Activated T-helper 1 cell treated with anti-CD3 and anti-CD28 coated beads, Interleukin-12 subunit alpha, Interleukin-12 subunit beta, Interleukin-2, Interleukin-4 antibody, amounts not matched to agents 30 ng/mL and 10 ng/mL and 1 ng/mL, durations not matched to agents 14 hours and 24 hours and 36 hours (primary cell): ENCODE measurements at places on chromosomes 7 and 10.

DNA sequence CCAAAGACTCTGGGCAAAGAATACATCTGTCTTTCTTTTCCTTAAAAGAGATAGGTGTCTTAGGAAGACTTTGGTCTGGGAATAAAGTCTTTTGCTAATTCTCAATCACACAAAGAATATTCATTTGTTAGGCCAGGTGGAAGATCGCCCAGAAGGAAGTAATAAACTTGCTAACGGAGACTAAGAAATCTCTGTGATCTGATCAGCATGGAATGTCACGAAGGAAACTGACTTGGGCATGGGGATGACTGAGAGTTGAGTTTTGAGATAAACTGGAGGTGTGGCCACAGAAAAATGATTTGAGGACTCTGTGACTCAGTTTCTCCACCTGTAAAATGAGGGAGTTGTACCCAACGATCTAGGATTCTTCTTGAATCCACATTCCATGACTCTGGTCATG, 161.1 kb upstream of the SVIL start:
- DNase-seq, result no peak

- DNase-seq, result peak; percentile 59
Observed at GRCh38 chr10:99845837-99846382, 63.5 kb downstream of the ABCC2 start.

DNA sequence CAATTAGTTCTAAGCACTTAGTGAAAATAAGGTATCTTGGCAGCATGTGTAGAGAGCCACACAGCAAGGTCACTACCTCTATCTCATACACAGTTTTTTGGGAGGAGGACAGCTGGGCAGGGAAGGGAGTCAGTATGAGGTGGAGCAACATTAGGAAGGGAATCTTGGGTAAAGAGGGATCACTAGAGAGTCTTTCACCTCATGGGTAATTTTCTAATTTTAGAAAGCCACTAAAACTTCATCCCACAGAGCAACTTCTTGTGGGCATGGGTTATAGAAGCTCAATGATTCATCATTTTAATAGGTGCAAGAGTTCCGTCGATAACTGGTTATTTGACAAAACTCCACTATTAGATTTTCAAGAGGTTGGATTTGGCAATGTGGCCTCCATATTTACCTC, 2.5 kb downstream of the NRAP start:
- DNase-seq, result no peak

- no peak for DNase-seq
Observed at GRCh38 chr7:22350466-22351328, 6.3 kb downstream of the RAPGEF5 start.

DNA sequence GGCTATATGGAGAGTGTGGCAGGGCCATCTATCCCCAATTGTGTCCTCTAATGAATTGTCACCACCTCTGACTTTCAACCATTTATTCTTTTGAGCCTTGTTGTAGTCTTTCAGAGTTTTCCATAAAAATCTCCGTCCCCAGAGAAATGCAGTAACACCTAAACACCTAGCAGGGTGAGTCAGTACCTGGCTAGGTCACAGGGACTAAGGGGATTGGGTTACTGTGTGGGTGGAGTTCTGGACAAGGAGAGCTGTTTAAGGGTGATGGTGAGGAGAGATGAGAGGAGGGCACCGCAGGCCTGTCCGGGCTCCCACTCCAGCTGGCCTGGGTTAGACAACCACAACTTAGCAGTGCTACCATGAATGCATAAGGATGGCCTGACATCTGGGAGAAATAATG, 186.2 kb upstream of the LYZL1 start:
- no peak for DNase-seq
